ENCODE measurements at places on chromosomes 11 and 22.

DNA sequence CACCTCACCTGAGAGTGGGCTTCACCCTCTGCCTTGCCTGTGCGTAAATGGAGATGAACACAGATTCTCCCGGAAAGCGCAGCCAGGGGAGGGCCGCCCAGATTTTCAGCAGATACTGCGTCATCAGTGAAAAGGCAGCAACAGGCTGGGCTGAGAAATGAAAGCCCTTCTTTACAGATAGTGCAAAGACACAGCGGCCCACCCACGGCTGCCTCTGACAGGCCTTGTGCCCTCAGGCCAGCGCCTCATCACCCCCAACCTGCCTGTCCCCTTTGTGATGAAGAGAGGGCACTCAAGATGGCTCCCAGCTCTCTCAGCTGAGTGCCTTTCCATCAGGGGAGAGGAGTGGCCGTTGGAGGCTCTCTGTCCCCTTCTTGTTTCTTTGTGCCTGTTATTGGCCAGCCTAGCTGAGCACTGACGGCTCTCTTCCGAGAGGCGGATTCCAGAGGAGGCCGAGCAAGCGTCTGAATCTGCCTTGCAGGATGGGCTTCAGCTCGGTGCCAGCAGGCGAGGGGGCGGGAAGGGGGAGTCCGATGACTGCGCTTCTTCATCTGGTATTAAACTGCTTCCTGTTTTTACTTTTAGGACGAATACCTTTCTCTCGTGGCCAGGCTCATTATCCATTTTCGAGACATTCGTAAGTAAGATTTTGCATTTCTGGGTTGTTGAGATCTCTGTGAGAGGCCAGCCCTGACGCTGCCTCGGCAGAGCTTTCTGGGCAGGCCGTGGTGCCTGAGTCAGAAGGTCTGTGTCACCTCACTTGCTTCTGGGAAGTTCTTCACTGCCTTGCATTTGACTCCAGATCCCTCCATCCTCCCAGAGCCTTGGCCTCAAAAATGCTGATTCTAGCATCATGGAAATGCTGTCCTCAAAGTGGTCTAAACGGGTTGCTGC lies 43.7 kb downstream of the MED15 start:
- DNase-seq, result peak; percentile 72

DNA sequence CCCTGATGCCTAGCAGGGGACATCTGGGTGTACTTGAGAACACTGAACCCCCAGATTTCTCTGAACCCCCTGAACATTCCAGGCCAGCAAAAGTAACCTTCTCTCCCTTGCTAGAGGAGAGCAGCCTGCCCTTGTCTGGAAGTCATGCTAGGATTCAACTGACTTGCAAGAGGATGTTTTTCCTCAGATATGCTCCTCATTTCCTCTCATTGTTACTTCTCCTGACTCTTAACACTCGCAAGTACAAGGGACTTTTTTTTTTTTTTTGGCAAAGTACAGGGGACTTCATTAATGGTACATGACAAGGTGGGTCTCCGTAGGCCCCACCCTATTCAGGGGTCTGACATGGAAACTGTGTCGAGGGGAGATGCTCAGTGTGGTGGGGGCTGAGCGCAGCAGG lies 6.3 kb upstream of the MCHR1 start:
- no peak for DNase-seq

GRCh38 chr11:134888821-134889220 lies 476.8 kb upstream of the B3GAT1 start:
- no peak for DNase-seq

DNA sequence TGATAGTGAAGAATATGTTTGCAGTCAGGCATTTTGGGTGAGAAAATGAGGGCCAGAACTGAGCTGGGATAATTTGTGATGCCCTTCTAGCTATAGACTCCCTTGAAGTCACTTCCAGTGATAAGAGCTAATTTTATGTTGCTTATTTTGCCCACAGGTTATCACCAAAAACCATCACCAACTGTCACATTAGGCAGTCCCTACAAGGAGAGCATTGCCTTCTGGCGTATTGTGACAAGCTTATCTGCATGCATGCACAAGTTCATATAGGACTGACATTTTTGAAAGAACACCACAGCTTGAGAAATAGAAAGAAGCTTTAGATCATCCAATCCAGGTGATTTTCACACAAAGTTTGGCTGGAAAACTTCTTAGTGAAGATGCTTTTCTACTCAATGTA lies 735.3 kb upstream of the RAG2 start:
- no peak for DNase-seq

DNA sequence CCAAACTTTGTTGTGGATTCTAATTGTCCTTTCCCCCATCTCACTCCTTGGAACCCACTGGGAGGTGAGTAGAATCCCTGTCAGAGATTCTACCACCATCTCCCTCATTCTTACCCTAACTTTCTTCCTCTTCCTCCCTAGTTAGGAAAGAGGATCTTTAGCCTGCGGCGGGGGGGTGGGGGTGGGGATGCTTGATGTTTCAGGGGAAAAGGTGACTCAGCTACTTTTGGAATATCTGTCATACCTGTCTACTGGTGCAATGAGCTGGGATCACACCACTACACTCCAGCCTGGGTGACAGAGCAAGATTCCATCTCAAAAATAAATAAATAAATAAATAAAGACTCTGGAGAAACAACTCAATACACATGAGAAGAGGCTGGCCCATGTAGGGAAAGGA lies 6.4 kb downstream of the CCT8L2 start:
- DNase-seq, result no peak

DNA sequence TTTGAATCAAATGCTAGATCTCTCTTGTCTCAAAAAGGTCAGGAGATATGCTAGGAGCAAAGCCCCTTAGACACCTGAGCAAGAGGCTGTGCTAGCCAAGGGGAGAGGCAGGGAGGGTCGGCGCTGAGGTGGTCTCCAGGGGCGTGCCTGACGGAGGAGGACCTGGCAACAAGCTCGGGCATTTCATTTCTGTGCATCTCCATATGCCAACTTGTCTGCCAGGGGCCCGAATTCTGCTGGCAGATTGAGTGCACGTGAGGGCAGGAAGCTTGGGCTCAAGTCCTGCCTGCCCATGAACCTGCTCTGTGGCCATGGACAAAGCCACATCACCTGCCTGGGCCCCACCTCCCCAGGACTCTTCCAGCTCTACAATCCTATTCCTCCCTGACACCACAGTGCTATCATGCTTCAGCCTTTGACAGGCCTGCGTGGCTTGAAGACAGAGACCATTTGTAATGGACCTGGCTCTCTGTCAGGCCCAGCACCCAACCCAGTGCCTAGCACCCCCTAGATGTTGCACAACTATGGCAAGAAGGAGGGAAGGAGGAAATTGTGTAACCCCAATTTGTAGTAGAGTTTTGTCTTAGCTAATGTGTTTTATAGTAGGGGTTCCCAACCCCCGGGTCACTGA lies 16.3 kb upstream of the VSIG10L2 start:
- no peak for DNase-seq

GRCh38 chr11:94169930-94170545 lies 41.4 kb downstream of the PANX1 start:
- DNase-seq, result no peak

DNA sequence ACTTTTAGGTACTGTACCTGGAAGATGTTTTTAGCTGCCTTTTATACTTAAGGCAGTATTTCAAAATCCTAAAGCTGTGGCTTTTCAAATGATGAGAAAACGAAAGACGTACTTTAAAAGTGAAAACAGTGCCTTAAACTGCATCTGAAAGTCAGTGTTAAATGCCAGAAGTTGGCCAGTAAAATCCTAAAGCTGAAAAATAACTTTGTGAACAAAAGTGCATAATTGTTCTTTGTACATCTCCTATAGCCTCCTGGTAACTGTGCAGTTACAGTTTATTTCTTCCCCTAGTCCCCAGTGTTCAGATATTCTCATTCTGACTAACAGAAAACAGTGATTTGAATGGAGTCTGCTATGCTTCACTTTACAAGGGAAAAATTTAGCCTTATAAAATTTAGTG lies 6.8 kb downstream of the EED start:
- DNase-seq, result no peak

DNA sequence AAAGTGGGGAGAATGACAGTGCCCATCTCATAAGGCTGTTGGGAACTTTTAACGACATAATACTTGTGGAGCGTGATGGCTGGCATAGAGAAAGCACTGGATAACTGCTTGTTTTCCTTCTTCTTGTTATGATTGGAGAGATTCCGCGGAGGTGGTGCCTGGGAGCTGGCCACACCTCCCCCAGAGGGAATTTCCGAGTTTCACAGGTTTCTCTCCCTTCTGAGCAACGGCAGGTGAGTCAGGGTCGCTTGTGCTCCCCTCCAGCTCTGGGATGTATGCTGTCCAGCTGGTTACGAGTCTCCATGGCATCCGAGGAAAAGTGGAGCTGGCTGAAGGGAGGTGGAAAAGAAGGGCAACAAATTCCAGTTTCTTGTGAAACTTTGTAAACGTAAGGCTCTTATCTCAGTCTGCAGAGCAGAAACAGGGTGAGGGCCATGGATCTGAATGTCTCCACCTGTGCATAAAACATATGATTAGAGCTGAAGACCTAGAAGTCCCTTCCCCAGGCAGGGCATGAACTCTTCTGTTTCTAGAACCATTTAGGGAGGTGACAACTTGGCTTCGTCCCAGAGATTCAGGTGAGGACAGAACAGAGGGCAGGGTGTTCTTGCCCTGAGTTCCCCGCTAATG lies 10.0 kb upstream of the PLET1 start:
- DNase-seq, result no peak

- peak; percentile 18 for DNase-seq
Measured at GRCh38 chr11:62124186-62125113, 639 bp downstream of the INCENP start.
